ENCODE measurements at places on chromosomes 11 and 22.

DNA sequence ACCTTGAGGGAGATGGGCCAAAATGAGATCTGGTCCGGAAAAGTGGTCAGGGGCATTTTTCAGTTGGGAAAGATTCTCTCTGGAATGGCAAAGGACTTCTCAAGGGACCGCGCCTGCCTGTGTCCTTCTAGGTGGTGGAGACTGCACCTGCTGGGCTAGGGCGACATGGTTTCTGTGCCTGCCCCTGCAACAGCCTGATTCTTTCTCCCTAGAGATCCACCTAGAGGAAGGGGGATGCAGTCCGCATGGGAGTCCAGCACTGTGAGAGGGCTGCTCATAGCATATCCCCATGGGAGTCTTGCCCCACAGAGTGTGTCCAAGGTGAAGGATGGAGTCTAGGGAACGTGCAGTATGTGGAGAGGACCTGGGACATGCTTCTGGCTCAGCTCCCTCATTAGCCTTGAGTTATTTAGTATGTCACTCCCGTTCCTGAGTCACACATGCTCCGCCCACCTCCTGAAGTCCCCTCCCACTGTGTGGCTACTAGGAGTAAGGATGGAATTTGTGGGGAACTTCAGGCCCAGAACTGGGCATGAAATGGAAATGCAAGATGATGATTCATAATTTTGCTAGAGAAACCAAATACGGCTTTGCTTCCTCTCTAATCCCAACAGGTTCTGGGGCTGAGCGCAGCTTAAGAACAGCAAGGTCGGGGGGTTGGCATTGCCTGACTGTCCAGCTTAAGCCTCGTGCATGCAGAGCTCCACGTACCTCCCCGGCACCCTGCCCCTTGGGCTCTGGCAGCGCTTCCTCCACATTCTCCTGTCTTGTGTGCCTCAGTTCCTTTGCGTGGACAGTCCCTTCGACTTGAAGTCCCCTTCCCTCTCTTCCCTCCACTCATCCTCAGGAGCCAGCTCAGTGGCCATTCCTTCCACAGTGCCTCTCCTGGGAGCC is 35.0 kb downstream of the GRIK4 start:
- peak; percentile 98 for DNase-seq

DNA sequence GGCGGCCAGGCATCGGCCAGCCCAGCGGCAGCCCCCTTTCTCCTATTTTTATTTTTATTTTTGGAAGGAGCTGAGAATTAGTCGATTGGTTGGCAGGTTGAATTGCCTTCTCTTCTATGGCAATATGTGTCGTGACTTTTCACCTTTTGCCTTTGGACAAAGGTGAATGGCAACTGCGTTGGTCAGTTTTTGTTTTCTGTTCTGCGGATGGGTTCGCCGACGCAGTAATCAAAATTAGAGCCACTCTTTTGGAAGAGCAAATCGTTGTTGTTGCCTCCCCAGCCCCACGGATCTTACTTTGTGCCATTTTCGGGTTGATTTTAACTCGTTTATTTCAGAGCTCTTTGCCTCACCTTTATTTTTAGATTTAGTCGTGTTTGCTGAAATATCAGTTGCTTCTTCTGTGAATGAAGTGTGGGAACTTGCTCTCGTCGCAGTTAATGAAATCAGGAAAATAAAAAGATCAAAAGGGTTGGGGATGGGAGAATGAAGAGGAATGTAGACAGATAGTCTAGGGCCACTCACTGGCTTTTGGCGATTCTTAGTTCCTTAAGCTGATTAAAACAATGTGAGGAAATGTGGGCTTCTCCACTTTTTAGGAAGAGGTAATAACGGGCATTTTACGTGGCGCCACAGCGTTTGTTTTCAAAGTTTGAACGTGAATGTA is 1.6 kb downstream of the CECR2 start:
- no peak for DNase-seq

GRCh38 chr22:49266561-49267519 is 560.8 kb downstream of the BRD1 start:
- DNase-seq, result no peak

GRCh38 chr22:34913826-34914225 is 152.1 kb upstream of the ISX start:
- DNase-seq, result no peak

GRCh38 chr11:34213366-34213765 is 107.9 kb downstream of the NAT10 start:
- DNase-seq, result peak; percentile 52

DNA sequence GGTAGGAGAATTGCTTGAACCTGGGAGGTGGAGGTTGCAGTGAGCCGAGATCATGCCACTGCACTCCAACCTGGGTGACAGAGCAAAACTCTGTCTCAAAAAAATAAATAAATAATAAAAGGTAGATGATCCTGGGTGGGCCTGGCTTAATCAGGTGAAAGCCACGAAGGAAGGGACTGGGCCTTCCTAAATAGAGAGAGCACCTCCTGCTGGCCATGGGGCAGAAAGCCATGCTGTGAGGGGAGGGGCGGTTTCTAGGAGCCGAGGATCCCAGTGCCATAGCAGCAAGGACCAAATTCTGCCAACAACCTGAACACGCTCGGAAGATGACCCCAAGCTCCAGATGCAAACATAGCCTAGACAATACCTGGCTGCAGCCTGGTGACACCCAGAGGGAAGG is 24.5 kb upstream of the DGKZ start:
- peak; percentile 42 for DNase-seq

DNA sequence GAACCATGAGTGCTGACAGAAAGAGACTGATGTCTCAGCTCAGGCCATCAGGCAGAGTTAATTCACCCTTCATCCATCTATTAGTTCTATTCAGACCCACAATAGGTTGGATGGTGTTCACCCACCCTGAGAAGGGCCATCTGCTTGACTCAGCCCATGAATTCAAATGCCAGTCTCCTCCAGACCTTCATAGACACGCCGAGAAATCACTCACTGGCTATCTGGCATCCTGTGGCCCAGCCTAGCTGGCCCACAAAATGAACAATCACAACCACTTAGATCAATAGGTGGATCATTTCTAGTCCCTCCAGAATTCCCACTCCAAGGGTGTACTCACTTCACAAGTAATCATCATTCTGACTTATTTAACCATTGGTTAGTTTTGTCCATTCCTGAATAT is 58.2 kb downstream of the MYEOV start:
- DNase-seq, result peak; percentile 16

DNA sequence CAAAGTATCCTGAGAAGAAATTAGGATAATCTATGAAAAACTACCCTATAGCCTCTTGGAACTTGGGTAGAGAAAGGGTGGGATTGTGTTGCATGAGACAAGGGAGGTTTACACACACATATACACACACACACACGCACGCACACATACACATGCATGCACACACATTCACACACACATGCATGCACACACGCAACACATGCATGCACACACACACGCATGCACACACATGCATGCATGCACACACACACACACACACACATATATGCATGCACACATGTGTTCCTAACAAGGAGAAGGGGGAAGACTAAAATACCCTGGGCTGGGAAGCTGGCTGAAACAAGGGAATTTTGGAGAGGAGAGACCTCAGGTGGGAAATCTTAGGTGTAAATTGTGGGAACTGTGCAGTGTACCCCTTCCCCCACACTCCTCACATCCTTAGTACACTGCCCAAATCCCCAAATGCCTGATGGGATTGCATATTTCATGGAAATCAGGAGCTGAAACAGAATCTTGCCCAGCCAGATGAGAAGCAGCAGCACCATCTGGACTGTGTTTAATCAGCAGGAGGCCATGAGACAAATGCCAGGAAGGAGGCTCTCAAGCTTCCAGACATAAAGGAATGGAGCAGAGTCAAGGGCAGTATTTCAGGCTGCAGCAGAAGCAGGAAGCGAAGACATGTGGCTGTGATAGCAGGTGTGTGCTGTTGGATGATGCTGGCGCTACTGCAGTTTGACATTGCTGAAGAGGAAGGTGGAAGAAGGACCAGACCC is 14.6 kb upstream of the POLD3 start:
- no peak for DNase-seq

DNA sequence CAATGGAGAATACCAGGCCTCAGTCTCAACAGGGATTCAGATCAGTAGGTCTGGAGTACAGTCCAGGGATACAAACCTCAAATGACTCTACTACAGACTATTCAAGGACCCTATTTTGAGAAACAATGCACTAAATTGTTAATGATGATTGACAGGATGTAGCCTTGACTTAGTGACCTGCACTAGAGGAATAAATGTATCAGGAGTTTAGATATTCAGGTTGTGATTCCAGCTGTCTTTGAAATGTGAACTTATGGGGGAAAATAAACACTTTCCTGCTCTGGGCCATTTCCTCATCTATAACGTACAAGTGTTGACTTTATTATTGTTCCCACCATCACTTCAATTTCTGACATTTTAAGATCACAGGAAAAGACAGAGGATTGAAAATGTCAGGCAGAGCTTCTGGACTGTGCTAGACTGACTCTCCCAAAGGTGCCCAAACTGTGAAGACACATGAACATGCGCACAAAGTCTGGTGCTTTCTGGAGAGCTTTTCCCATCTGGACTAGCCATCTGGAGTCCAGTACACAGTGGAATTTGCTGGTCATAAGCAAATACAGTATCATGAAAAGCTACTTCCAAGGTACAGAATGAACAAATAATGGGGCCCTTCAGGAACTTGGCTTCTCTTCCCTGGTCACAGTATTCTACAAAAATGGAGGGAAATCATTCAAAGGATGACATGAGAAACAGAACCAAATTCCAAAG is 110.4 kb downstream of the USP35 start:
- DNase-seq, result no peak

- peak; percentile 84 for DNase-seq
Observed at GRCh38 chr22:21865041-21865440, 2.4 kb downstream of the MAPK1 start.
